ENCODE measurements at places on chromosomes 1 and 21.

DNA sequence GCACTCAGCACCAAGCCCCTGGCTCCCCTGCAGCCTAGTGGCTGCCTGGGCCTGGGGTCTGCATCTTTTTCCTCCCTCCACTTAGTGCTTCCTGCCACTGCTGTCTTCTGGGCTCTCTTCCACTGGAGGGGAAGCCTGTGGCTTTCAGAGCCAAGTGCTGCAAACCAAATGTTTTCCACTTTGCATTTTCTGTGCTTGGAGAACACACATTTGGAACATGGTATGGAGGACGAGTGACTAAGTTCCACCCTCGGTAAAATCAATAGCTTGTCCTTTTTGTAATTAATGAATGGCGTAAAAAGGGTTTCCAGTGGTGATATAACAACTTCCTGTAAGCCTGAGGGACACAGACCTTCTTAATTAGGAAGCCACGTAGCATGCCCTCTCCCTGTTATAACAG, 10.1 kb upstream of the GPR153 start:
- DNase-seq = no peak

GRCh38 chr1:10398278-10398733, 558 bp upstream of the PGD start:
- no peak for DNase-seq

- no peak for DNase-seq
Observed at GRCh38 chr21:35072960-35073359, 23.9 kb upstream of the RUNX1 start.

DNA sequence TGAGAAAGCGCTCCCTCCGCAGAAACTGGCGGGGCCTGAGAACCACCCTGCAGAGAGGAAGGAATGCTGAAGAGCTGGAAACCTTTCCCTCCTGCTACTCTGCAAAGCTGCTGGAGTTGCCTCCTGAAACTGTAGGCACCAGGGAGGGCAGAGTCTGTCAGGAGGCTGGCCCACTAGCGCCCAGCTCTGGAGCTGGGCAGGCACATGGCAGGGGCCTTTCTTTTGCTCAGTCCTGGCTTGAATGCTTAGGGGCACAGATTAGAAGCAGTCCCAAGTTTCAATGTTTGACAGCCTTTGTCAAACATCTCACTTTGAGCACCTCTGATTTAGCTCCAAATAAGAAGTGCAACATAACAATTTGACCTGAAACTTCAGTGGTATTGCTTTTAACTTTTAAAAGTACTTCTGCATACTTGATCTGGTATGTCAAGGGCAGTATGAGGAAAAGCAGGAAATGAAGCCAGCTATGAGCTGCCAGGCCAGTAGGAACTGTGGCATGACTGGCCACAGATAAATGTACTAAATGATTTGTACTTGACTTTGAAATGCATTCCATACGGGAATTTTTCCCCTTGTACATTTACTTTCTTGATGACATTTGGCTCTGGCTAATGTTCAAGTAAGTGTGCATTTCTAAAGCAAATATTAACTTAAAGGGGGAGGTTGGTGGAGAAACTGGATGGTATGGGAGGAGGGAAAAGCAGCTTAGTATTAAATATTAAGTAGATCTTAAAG, 7.2 kb downstream of the C1orf116 start:
- DNase-seq = no peak

DNA sequence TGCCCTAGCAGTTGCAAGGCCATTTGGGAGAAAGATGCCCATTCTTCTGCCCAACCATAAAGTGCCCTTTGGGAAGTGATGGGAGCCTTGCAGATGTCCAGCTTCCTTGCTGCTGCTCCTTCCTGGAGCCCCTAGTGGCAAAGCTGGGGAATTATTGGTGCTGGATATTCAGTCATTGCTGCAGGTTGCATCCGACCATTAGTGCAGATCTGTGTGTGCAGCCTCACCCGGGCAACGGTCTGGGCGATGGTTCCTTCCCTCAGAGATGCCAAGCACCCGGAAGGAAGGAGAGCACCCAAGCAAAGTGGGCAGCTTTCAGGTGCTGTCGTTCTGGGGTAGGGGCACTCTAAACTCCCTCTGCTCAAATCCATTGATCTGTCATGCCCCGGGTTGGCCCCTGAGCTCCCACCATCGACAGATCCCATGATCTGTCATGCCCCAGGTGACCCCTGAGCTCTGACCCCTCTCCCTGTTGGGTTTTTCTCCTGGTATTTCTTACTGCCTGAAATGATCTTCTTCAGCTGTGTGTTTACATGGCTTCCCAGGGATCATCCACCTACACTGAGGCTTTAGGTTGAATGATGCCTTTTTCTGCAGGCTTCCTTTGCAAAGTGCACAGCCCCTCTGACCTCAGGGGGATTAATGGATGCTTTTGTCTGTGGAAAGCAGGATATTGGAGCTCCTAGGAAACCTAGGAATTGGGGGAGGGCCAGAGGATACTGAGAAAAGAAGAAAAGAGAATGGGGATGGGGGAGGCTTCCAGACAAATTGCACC, 467.5 kb downstream of the PTPRU start:
- no peak for DNase-seq

GRCh38 chr1:36888811-36889477, 145.4 kb downstream of the GRIK3 start:
- DNase-seq = no peak
